ENCODE measurements at places on chromosomes 6 and 20. TPM values are rescaled to one million over a fixed set of nuclear protein-coding genes. Genes with fewer than 3 reads are reported as not detected.

SMPDL3A gene
- total RNA-seq: 7.6 TPM

STMND1 gene
- not detected for total RNA-seq

MCCD1 gene
- not detected for total RNA-seq

CAGE1 gene
- total RNA-seq: not detected

BPI gene
- not detected for total RNA-seq

COL9A3 gene
- 2.3 TPM for total RNA-seq

NAA20 gene
- total RNA-seq: 58.7 TPM

NOX3 gene
- total RNA-seq: not detected

MEI4 gene
- not detected for total RNA-seq

JPH2 gene
- 1.4 TPM for total RNA-seq

C4A gene
- total RNA-seq: 5.0 TPM

SIRPD gene
- not detected for total RNA-seq

CST7 gene
- not detected for total RNA-seq

ZNF318 gene
- 7.5 TPM for total RNA-seq

AARS2 gene
- 15.3 TPM for total RNA-seq

FLRT3 gene
- total RNA-seq: 4.1 TPM

EMILIN3 gene
- under 0.01 TPM for total RNA-seq

RAD21L1 gene
- total RNA-seq: 0.29 TPM

DEK gene
- total RNA-seq: 94.8 TPM

ANGPT4 gene
- total RNA-seq: not detected

PTPRT gene
- not detected for total RNA-seq

FNDC11 gene
- total RNA-seq: 1.7 TPM

GPR6 gene
- total RNA-seq: not detected

PROCR gene
- total RNA-seq: 89.7 TPM

ZBTB12 gene
- total RNA-seq: 2.3 TPM

TFAP2C gene
- total RNA-seq: 8.0 TPM

CST11 gene
- total RNA-seq: not detected

SLC17A9 gene
- total RNA-seq: 26.1 TPM

OLIG3 gene
- total RNA-seq: not detected

TDRD6 gene
- not detected for total RNA-seq

CNKSR3 gene
- 6.1 TPM for total RNA-seq

JAG1 gene
- 3.2 TPM for total RNA-seq

PRSS16 gene
- 2.8 TPM for total RNA-seq

Measured in myometrial cell (primary cell).